ENCODE measurements at places on chromosomes 12 and 14. TPM values are rescaled to one million over a fixed set of nuclear protein-coding genes. Genes with fewer than 3 reads are reported as not detected.

Gene RERGL
- not detected for total RNA-seq

Gene TBX3
- total RNA-seq, result 0.99 TPM

Gene SLC25A47
- total RNA-seq, result not detected

Gene RBP5
- total RNA-seq, result 0.22 TPM

Gene SOX5
- total RNA-seq, result not detected
